ENCODE measurements at places on chromosomes 13 and 19. TPM values are rescaled to one million over a fixed set of nuclear protein-coding genes. Genes with fewer than 3 reads are reported as not detected.

FPR3 gene
- not detected for total RNA-seq

PCDH17 gene
- 0.29 TPM for total RNA-seq

ALOX5AP gene
- 68.4 TPM for total RNA-seq

- DNase-seq = no peak
Observed at GRCh38 chr13:110498327-110498726, 63.2 kb downstream of the RAB20 start.

DNA sequence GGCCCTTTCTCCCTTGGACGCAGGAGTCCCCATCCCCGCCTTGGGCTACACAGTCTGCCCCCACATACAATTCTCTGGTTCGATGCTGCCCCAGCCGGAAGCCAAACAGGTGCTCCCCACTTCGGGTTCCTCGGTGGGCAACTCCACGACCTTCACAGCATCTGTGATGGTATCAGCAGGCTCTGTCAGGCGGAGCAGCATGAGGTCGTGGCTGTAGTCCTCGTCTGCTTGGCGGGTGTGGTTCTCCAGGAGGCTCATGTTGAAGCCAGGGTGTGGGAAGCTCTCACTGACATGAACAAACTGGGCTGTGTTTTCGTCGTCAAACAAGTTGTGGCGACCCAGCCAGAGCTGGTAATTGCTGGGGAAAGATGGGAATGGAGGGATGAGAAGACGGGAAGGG is 3.5 kb downstream of the KLK1 start:
- DNase-seq = no peak

- no peak for DNase-seq
Observed at GRCh38 chr19:36265064-36265463, 50.2 kb downstream of the ZNF146 start.

- no peak for DNase-seq
Observed at GRCh38 chr13:84431646-84432045, 549.4 kb upstream of the SLITRK1 start.

DNA sequence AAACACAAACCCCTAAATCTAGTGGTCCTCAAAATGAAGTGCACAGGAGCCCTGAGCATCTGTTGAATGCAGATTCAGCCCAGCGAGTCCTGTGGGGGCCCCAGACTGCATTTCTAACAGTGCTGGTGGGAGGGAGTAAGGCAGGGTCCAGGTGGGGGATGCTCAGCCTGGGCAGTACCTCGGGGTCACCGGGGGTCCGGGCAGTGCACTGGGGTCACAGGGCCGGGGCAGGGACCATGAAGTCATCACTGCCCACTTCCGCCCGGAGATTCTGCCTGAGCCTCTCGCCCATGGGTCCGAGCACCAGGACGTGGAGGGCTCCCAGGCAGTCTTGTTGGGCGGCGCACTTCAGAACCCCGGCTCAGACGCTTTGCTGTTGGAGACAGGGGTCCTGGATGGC is 838 bp upstream of the ATP4B start:
- no peak for DNase-seq

GRCh38 chr13:46595885-46596275 is 42.9 kb downstream of the LRCH1 start:
- no peak for DNase-seq

Measured in T-helper 17 cell (primary cell).